ENCODE measurements at places on chromosomes 16 and 17. TPM values are rescaled to one million over a fixed set of nuclear protein-coding genes. Genes with fewer than 3 reads are reported as not detected.

GRCh38 chr16:83070416-83071209, 443.8 kb downstream of the CDH13 start:
- no peak for ATAC-seq

Gene TXNDC17
- total RNA-seq: 60.4 TPM

- ATAC-seq: peak; percentile 96
Observed at GRCh38 chr17:82716203-82717010, at the start of gene FN3KRP. Gene FN3KRP, plus strand, starts transcription at chr17:82716706. Its CDS starts 50 bp downstream, at chr17:82716756.

GRCh38 chr17:65301184-65301583, 164.0 kb downstream of the RGS9 start:
- ATAC-seq: no peak

DNA sequence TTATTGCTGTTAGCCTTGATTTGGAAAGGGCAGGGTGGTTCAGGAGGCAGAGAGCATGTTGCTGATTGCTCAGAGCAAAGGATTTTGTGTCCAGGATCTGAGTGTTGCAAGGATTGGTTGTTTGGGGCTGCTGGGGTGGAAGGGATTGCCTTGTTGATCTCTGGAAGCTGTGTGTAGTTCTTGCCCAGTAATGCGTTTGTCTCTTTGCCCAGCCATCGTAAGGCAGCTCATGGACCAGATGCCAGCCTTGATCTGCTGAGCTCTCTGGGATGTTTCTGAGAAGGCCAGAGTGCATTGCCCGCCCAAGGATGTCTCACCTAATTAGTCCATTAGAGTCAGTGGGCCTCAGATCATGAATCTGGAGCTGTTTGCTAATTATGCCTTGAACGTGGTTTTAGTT, 33.6 kb downstream of the NKD1 start:
- peak; percentile 34 for ATAC-seq

DNA sequence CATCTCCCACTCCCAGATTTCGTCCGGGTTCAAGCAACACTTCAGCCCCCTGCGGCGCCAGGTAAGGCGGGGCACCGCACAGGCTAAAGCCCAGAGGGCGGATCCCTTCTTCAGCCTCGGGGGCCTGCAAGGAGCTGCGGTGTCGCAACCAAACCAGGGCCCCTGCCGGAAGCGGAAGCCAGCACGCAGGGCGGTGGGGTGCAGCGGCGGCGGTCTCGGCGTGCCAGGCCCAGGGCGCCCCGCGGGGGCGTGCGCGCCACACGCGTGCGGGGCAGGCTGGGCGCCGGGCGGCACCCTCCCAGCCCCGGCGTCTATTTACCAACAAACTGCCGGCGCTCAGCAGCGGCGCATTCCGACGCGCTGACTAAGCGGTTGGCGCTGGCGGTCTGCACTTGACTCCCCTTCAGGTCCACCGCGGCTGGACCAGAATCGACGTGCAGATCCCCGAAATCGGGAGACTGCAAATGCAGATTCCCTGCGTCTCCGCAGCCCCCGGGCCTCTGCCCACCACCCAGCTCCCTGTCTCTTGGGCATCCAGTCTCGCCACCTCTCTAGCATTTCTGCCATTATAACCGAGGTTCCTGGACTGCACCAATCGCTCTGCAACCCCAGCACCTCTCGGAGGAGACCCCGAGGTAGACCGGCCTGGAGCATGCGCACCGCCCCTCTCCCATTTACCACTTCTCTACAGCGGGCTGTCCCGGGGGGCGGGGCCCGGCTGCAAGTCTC, 421 bp upstream of the DLX4 start:
- peak; percentile 50 for ATAC-seq

Gene SLC52A1
- not detected for total RNA-seq

Gene AIPL1
- not detected for total RNA-seq

Gene SCIMP
- total RNA-seq: 1.9 TPM

DNA sequence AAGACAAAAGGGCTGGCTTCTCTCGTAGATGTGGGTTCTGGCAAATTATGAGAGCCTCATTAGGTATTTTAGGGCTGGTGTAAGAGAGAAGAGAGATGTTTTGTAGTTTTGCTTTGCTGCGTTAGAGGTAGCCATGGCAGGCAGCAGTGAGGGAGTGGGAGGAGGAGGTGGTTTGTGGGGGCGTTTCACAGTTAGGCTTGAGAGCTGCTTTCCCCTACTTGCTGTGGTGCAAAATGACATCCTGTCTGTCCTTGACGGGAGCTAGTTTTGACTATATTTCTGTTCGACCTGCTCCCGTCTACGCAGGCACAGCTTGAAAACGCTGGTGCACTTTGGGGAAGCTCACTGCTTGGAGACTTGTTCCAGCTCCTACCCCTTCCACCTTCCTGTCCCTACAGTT, 75.5 kb downstream of the SLC5A11 start:
- ATAC-seq: no peak

DNA sequence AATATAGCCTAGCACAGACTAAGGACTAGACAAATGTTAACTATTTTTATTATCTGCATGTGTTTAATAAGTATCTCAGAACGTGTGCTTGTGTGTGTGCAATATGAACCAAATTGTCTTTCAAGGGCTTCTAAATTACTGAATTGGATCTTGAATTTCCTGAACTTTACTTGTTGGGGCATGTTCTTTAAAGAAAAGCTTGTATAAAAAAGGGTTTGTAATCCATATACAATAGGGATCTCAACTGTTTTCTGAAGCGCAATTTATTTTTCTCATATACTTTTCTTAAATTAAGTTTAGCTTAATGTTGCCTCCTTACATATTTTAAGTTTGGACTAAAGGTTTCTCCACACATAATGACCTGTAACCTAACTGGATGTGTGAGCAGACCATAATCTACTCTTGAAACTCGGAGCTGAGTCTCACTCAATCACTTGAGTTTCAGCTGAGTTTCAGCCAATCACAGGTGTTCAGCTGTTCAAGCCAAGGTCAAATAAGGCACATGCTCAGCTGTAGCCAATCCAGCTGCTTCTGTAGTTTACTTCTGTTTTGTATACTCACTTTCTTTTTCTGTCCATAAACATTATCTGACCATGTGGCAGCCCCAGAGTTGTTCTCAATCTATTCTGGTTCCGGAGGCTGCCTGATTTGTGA, 72.3 kb downstream of the CDK5R1 start:
- ATAC-seq: no peak

DNA sequence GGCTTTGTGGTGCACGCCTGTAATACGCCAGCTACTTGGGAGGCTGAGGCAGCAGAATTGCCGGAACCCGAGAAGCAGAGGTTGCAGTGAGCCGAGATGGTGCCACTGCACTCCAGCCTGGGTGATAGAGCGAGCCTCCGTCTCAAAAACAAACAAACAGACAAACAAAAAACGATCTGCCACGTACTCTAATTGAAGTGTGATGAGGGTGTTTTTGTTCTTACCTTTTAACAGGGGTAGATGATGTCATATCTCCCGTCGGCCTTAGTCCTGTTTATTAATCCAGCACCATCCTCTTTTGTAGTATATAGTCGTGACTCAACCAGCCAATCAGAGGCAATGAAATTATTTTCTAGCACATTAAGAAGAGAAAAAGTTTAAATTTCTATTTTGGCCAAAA, 58.5 kb downstream of the IQCK start:
- no peak for ATAC-seq

Gene XAF1
- total RNA-seq: 20.1 TPM

Gene JUP
- total RNA-seq: 60.9 TPM

Gene MYL11
- not detected for total RNA-seq

DNA sequence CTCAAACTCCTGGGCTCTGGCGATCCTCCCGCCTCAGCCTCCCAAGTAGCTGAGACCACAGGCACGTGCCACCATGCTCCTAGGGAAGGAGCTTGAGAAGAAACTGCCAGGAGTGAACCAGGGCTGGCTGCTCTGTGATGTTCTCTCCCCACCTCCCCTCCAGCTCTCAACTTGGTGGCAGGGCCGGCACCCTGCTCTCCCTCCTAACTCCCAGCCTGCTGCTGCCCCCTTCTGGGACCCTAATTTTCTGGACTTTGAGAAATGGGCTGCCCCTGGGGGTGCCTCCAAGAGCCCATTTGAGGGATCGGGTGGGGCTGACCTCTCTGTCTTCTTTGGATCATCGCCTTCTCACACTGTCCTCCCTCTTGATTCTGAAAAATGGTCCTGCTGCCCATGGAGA, 14.9 kb upstream of the STAT3 start:
- no peak for ATAC-seq

DNA sequence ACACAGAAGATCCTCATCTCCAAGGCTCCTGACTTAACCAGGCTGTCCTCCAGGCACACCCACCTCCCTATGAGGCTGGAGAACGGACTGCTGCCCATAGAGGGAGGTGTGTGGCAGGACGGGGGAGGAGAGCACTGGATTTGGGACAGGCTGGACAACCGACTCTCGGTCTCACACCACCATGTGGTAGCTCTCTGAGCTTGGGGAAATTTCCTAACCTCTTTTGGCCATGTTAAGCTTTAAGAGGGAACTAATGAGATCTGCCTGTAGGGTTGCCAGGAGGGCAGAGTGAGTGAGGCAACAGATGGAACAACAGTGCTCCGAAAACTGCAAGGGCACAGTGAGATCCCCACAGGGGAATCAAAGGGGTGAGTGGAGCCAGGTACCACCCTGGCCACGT, 32.7 kb downstream of the RHBDL3 start:
- peak; percentile 55 for ATAC-seq

- ATAC-seq: peak; percentile 6
Observed at GRCh38 chr17:7237761-7238419, 1.4 kb downstream of the PHF23 start.

Gene HBA1
- 53.1 TPM for total RNA-seq

- ATAC-seq: no peak
Observed at GRCh38 chr17:12769981-12770380, 19.3 kb upstream of the ARHGAP44 start.

DNA sequence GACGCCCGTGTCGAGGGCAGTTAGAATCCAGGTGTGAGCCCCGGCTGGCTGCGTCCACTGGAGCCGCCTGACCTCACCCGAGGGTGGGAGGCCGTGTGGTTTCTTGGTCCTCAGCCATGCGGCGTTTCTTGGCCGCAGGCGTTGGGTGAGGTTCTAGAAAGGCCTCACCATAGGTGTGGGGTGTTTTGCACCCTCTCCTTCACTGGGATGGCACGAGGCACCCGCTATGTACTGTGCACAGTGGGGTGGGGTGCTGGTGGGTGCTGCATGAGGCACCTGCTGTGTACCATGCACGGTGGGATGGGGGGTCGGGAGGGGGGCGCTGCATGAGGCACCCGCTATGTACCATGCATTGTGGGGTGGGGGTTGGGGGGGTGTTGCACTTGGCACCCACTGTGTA, 169.6 kb downstream of the BANP start:
- no peak for ATAC-seq

- no peak for ATAC-seq
Observed at GRCh38 chr17:34401165-34401564, 38.1 kb upstream of the CCL1 start.

DNA sequence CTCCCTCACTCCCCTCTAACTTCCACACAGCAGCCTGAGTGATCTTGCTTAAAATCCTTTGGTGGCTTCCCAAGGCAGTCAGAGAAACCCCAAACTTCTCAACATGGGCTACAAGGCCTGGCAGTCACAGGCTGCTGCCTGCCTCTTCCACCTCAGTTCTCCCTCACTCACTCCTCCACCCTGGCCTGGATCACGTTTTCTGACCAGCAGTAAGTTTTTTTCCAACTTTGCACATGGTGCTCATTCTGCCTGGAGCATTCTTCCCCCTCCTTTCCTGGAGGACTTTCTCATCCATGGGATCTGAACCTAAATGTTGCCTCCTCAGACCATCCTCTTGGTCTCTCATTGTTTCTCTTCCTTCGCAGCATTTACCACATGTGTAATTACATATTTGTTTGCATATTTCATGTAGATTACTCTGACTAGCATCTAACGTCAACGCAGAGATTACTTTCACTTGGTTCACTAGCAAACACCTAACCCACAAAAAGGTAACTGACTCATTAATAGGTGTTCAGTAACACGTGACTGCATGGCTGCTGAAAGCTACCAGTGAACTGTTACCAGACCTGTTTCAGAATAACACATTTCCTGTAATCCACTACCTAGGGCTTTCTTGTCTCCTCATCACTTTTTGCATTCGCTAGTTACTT, 17.1 kb downstream of the GNA13 start:
- no peak for ATAC-seq

Gene ACSM3
- total RNA-seq: 7.2 TPM

Gene CRHR1
- total RNA-seq: 0.10 TPM

Gene CDH15
- 1.1 TPM for total RNA-seq

Gene NGFR
- total RNA-seq: 11.6 TPM

GRCh38 chr16:81035975-81036750, 521 bp downstream of the ATMIN start:
- ATAC-seq: peak; percentile 64

DNA sequence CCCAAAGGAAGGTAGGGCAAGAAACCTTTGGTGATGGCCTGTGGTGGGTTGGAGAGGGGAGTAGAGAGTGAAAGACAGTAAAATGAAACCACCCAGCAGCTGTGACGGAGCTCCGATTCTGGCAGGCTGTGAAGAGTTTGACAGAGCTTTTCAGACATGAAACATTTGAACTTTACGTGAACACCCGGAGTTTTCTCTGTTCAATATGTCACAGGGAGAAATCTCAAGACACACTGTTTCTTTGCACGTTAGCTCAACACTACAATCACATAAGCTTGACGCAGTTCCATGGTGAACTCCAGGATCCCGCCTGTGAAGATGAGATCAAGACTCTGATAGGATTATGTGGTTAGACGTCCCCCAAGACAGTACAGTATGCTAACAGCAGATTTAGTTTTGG, 79.6 kb upstream of the CDH11 start:
- no peak for ATAC-seq

Gene VPS35L
- 39.0 TPM for total RNA-seq

DNA sequence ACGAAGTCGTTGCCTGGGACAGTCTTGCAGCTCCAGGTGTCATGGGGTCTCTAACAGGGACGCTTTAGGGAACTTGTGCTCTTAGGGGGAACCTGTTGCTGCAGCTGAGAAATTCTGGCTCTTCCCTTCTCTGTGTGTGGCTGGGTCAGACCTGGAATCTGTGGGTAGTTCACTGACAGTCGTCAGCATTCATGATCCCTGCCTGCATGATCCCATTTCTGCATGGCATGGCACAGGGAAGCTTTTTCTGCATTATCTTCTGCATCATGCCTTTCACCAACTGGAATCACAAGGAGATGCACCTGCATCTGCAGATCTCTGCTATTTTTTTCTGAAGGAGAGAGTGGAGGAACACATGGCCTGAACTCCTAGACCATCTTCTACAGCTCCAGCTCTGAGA, 85.6 kb downstream of the SOX9 start:
- ATAC-seq: no peak

Gene SDK2
- 0.31 TPM for total RNA-seq

DNA sequence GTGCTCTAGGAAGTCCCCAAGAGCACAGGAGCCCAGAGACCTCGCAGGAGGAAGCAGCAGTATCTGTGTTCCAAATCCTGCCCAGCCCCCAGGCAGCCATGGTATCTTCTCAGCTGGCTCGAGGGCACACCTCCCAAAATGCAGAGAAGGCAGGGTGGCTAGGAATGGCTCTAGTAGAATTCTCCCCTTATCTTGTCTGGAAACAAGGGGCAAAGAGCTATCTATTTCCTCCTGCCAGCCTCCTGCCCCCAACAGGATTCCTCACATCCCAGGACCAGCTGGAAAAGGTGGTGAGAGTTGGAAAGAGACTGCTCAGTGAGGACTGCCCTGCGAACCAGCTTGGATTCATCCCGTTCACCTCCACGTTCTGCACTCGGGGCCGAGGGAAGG, 8.6 kb upstream of the TSPOAP1 start:
- no peak for ATAC-seq

Measured in gastroesophageal sphincter (tissue), 4 donors.